T-helper 2 cell (primary cell): ENCODE measurements at places on chromosomes 12 and 14.
A peak's percentile ranks its signal among the peaks of the same experiment; 100 is the strongest.

DNA sequence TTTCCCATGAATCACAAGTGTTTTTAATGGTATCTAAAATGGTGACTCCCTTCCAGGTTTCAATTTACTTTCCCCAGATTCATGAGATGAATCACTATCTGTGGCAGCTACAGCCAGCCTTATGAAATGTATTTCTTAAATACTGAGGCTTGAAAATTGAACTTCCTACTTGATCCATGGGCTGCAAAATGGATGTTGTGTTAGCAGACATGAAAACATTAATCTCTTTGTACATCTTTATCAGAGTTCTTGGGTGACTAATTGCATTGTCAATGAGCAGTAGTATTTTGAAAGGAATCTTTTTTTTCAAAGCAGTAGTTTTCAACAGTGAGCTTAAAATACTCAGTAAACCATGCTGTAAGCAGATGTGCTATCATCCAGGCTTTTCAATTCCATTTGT, 250.8 kb downstream of the SLC6A15 start:
- DNase-seq, result no peak

GRCh38 chr14:31580234-31580633, 19.0 kb downstream of the NUBPL start:
- DNase-seq, result no peak

DNA sequence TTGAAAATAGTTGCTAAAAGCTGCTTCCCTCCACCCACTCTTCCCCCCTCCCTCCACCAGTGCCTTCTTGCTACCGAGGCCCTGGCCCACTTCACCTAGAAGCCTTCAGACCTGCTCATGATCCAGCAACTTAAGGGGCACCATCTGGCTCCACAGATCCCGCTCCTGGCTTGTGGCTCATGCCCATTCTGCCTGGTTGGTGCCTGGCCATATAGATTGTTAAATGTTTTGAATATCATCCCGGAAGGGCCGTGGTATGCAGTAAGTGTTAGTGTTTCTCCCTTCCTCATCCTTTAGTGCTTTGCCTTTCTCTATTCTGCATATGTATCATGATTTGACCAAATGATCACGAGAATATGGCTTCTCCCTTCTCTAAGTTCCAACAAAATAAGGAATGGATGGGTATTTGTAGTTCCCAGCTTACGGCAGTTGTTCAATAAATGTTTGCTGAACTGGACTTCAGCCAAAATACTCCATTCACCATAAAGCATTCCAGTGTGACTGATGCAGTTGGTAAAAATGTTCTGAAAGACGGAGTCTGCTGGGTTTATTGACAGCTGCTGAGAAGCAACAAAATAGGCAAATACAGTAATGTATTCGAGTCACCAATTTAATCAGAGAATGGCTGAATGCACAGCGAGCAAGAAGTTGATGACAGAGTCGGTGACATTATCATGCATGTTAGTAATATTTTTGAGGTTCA, 30.7 kb downstream of the GRIP1 start:
- no peak for DNase-seq

GRCh38 chr12:86261142-86261541, 5.0 kb upstream of the MGAT4C start:
- no peak for DNase-seq

DNA sequence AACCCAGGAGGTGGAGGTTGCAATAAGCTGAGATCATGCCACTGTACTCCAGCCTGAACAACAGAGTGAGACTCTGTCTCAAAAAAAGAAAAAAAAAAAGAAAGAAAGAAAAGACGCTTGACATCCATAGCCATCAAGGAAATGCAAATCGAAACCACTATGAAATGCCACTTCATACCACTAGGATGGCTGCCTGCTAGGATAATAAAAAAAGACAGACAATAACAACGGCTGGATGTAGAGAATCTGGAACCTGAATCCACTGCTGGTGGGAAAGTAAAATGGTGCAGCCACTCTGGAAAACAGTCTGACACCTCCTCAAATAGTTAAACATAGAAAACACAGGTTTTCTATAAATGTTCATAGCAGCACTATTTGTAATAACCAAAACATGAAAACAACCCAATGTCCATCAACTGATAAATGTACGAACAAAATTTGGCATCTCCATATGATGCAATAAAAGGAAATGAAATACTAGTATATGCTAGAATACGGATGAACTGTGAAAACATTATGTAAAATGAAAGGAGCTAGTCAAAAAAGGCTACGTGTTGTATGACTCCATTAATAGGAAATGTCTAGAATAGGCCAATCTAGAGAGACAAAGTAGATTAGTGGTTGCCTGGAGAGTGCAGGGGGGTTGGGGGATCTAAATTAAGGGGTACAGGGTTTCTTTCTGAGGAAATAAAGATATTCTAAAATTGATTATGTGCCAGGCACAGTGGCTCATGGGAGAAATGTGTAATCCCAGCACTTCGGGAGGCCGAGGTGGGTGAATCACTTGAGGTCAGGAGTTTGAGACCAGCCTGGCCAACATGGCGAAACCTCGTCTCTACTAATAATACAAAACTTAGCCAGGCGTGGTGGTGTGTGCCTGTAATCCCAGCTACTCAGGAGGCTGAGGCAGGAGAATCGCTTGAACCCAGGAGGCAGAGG, 9.7 kb downstream of the WSB2 start:
- no peak for DNase-seq

DNA sequence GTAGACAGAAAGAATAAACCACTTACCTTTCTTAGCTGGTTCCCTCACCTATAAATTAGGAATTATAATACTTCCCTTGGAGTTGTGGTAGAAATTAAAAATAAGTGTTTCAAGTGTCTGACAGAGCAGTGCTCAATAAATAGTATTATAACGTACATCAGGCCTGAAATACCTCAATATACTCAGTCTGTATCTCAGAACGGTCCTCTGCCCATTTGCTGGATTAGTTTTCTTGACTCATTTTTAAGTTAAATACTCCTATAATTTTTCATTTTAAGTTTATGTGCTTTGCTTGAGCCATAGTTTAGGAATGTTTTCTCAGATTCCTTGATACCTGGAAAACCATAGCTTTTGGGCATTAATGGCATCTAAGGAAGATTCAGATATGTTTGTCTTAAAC, 22.4 kb downstream of the ARHGAP5 start:
- no peak for DNase-seq

DNA sequence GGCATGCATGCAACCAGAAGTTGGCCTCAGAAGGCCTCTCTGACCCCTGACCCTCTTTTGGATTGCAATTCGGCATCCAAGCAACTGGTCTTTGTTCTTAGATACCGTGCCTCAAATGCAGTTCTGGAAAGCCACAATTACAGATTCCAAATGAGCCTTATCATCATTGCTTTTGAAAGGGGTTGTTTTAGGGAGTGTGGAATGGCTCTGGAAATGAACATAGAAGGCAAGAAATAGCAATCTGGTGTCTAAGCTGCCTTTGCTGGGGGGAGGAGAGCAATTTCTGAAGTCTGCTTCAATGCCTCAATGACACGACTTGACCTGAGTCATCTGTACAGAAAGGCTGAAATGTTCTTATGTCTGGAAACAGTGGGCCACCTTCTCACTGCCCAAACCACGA, 250.1 kb downstream of the NUAK1 start:
- DNase-seq, result no peak

- peak; percentile 10 for DNase-seq
These were observed 216 bp downstream of the IKBIP start for GRCh38 chr12:98644433-98644711.

DNA sequence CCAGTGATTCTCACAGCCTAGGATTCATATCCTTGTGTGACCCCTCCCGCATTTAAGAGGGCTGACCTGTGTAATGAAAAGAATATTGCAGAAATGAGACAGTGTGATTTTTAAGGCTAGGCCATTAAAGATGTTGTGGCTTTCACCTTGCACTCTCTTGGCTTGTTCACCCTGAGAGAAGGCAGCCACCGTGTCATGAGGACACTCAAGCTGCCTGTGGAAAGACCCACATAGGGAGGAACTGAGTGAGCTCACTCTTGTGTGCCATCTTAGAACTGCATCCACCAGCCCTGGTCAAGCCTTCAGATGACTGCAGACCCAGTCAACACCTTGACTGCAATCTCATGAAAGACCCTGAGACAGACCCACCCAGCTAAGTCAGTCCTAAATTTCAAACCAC, 46.3 kb upstream of the TMPO start:
- peak; percentile 31 for DNase-seq

DNA sequence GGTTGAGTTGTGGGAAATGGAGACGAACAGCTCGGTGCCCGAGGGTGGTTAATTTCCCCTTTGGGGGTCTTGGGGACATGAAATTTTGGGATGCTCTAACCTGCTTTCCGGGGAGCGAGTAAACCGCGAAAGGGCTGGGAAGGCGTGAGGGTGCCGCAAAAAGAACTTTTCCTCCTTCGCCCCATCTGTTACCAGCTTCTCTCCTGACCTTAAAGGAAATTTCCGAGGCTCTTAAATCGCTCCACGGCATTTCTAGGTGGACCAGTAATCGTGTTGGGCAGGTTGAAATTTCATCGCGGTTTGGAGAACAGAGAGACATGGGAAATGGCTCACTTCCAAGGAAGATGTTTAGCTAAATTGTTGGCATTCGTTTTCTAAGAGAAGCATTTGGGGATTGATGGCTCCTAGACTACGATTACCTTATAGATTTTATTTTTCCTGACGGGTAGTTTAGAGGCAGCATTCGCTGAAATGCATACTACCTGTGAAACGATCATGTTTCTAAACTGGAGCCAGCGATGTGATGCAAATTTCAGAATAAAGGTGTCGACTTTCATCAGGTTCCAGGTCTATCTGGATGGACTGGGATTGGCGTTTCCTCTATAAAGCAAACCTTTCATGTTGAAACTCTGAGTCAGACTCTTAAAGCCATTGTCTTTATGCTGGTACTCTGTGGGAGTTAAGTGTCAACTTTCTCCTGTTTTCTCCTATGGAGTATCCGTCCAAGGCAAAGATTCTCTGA, 414.5 kb downstream of the PCNX1 start:
- DNase-seq, result no peak

GRCh38 chr12:47743311-47743860, 15.3 kb downstream of the RAPGEF3 start:
- DNase-seq, result no peak

DNA sequence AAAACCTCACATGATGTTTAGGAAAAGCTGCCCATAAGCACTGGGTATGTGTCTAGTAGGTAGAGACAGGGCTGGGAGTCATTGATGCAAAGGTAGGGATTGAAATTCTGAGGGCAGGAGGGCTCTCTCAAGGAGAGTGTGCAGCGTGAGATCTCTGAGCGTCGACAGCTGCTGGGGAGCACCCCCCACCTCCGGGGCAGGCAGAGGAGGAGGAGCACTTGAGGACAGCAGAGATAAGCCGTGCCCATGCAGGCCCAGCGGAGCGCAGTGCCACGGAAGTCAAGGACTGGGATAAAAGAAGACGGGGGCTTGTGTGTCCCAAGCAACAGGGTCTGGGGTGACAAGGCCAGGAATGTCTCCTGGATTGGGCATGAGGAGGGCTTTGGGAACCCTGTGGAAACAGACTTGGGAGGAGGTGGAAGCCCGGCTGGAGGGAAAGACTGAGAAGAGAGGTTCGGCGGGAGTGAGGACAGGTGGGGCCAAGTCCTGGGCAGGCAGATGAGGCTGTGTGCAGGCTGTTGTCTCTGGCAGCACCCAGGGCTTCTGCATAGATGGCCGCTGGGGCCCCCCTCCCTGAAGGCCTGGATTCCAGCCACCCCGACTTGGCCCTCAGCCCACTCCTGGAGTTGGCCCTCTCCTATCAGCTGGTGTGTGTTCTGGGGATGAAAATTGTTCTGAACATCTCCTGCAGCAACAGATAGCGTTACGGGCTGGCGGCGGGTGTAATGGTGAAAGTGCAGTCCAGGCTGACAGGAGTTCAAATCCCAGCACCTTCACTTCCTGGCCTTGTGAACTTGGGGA, 1.9 kb downstream of the CACNA2D4 start:
- DNase-seq, result no peak

DNA sequence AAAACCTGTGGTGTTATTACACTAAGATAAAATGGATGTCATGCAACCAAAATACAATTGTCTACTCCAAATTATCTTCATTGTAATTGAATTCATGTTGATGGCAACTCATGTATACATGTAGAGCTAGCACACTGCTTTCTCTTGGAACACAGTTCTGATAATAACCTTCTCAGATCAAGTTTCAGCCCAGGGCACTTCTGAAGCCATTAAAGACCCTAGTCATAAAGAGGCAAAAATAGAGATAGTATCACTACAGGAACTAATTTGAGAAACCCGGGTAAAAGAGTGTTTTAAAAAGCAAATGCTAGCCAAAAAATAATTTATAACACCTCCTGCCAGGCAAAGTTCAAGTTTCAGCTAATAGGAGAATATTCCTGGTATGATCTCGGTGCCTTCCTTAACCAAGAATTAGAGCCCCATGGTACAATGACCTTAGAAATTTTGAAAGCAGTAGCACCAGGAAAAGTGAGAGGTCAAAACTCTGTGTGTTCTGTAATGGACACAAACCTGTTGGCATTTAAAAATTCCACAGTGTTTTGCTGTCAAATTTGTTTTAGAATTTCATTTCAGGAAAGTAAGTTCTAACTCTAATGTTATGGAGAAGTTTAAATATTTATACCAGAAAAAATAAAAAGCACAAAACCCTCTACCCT, 105.0 kb upstream of the FRMD6 start:
- no peak for DNase-seq

GRCh38 chr12:80752464-80752863, 35.8 kb downstream of the MYF5 start:
- DNase-seq, result no peak

DNA sequence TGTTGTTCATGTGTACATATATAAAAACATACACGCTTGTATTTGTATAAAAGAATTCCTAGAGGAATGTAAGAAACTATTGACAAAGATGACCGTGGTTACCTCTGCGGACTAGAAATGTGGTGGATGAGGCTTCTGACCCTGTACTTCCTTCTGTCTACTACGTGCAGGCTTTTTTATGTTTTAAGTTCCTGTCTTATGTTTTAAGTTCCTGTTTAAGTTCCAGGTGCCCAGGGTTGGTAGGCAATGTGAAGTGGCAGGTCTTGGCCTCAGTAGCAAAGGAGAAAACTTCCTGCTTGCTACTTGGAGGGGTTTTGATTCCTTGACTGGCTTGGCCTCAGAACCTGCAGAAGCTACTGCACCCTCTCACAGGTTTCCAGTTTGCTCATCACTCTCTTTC, 11.6 kb downstream of the POMT2 start:
- DNase-seq, result no peak

DNA sequence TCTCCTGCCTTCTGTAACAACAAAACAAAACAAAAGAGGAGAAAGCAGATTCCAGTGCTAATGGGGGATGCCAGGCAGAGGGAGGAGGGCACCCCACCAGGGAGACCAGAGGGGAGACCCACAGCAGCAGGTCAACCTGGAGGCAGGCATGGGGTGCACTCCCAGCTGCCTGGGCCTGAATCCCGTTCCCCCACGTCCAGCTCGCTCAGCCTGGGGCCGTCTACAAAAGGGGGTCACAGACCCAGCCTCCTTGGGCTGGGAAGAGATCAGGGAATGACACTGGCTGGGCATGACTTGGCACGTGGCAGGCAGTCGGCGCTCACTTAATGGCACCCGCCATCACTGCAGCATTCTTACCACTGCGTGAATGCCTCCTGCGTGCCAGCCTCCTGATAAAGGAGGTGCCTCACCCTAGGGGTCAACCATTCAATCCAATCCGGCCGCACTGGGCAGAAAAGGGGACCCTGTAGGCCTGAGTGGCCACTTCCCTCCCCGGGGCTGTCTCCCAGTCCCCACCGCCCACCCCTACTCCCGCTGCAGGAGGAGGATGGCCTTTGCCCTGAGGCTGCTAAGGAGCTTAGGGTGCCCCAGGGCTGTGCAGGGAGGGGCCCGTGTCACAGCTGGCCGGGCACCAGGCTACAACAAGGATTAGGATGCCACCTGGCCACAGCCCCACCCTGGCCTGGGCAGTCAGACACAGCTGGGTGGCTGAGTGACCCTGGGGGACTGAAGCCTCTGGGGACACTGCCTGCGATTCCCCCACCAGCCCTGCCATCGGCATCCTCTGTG, 87.5 kb downstream of the NCOR2 start:
- DNase-seq, result no peak
